ENCODE measurements at places on chromosomes 5 and 9. TPM values are rescaled to one million over a fixed set of nuclear protein-coding genes. Genes with fewer than 3 reads are reported as not detected.

Gene PTGER4
- total RNA-seq: 83.8 TPM

Gene MOB3B
- total RNA-seq: 3.2 TPM

Gene FGF18
- total RNA-seq: not detected

Gene EGFLAM
- total RNA-seq: not detected

Gene EGFL7
- total RNA-seq: 0.25 TPM

Gene RALGPS1
- 2.4 TPM for total RNA-seq

Gene CYLC2
- total RNA-seq: not detected

- peaks cover 2% of the 10 kb centered on the region for H3K27me3 ChIP-seq
- H3K4me1 ChIP-seq: no peaks in the 10 kb centered on the region
- no peak overlapping the region for H3K27ac ChIP-seq
- H3K4me3 ChIP-seq: no peak overlapping the region
Observed at GRCh38 chr5:39441838-39442237, 17.1 kb upstream of the DAB2 start.

- DNase-seq: no peak
- H3K27me3 ChIP-seq: no peaks in the 10 kb centered on the region
- H3K36me3 ChIP-seq: peaks cover 34% of the 10 kb centered on the region
Observed at GRCh38 chr9:131185924-131186323, 60.5 kb downstream of the NUP214 start.

GRCh38 chr5:158559643-158560042 is 540.1 kb downstream of the EBF1 start:
- H3K4me3 ChIP-seq: no peak overlapping the region
- no peak overlapping the region for H3K27ac ChIP-seq
- no peaks in the 10 kb centered on the region for H3K27me3 ChIP-seq
- DNase-seq: no peak
- no peaks in the 10 kb centered on the region for H3K36me3 ChIP-seq

DNA sequence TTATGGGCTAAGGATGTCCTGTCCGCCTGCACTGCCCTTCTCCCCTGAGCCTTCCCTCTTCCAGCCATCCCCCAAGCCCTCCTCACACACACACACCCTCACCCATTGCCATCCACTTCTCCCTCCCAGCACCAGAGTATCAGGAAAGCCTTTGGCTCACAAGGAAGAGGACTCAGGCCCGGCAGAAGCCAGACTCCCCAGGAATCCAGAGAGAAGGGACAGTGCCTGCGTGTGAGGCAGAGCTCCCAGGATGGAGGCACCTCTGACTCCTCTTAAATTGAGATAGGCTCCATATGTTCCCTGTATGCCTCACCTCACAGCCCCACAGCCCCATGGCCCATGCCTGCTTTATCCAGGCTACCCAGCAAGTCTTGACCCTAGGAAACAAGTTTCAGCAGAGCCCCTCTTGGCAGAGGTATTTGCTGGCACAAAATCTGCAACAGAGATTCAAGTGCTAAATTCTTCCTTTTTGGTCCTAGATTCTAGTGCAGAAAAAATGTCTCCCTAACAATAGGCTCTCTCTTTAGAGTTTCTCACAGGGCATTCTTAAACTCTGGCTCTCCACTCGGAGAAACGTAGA is 761 bp downstream of the IL17B start:
- no peaks in the 10 kb centered on the region for H3K4me1 ChIP-seq
- H3K4me3 ChIP-seq: no peak overlapping the region
- no peak for DNase-seq
- H3K36me3 ChIP-seq: no peaks in the 10 kb centered on the region
- no peak overlapping the region for H3K27ac ChIP-seq

DNA sequence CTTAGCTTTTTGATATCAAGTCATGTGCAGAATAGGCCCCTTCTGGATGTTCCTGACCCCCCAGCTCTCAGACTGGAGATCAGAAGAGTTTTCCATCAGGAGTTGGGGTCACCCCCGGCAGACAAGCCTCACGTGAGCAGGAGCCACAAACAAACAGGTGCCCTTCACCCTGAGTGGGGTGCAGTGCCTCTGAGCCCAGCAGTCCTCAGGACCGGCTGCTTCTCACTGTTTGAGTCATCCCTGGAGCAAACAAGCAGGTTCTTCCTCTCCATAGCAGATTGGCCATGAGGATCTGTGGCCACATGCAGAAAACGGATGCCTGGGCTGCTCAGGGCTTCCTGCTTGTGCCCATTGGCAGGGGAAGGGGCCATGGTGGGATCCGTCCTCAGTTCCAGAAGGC is 47.0 kb downstream of the LRSAM1 start:
- no peaks in the 10 kb centered on the region for H3K4me1 ChIP-seq
- DNase-seq: no peak
- H3K4me3 ChIP-seq: no peak overlapping the region
- H3K27ac ChIP-seq: no peak overlapping the region
- no peaks in the 10 kb centered on the region for H3K36me3 ChIP-seq
- H3K27me3 ChIP-seq: no peaks in the 10 kb centered on the region

- H3K36me3 ChIP-seq: no peaks in the 10 kb centered on the region
- H3K27me3 ChIP-seq: no peaks in the 10 kb centered on the region
- DNase-seq: no peak
Observed at GRCh38 chr5:63916786-63917185, 45.5 kb downstream of the HTR1A start.

GRCh38 chr9:5480919-5481318 is 29.4 kb upstream of the PDCD1LG2 start:
- H3K27me3 ChIP-seq: no peaks in the 10 kb centered on the region
- peaks cover 3% of the 10 kb centered on the region for H3K36me3 ChIP-seq
- H3K4me1 ChIP-seq: peaks cover 10% of the 10 kb centered on the region
- no peak overlapping the region for H3K27ac ChIP-seq

DNA sequence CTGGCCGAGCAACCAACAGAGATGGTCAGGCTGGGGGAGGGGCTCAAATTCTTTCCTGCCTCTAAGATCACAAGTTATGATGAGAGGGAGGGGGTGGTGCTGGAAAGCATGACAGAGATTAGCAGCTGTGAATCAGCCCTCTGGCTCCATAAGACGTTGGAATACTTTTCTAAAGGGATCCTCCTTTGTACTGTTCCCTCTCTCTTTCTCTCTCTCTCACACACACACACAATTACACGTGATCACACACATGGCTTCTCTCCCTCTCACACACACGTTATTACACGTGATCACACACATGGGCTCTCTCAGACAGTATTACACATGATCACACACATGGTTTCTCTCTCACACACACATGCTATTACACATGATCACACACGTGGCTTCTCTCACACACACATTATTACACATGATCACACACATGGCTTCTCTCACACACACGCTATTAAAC is at the start of gene SLC45A2:
Gene SLC45A2, minus strand, starts transcription at position 23 of the 454 bp plus-strand sequence. CDS start 110 bp downstream, outside the sequence.
- H3K27ac ChIP-seq: no peak within 1 kb of the TSS
- H3K4me1 ChIP-seq: no peaks in the 10 kb centered on the region
- no peaks in the 10 kb centered on the region for H3K27me3 ChIP-seq
- no peak within 1 kb of the TSS for H3K4me3 ChIP-seq
- DNase-seq: no peak

GRCh38 chr5:53008751-53009150 is 19.6 kb downstream of the ITGA2 start:
- H3K4me3 ChIP-seq: no peak overlapping the region
- peak; percentile 79 for DNase-seq
- H3K27me3 ChIP-seq: peaks cover 5% of the 10 kb centered on the region
- peaks cover 62% of the 10 kb centered on the region for H3K4me1 ChIP-seq

DNA sequence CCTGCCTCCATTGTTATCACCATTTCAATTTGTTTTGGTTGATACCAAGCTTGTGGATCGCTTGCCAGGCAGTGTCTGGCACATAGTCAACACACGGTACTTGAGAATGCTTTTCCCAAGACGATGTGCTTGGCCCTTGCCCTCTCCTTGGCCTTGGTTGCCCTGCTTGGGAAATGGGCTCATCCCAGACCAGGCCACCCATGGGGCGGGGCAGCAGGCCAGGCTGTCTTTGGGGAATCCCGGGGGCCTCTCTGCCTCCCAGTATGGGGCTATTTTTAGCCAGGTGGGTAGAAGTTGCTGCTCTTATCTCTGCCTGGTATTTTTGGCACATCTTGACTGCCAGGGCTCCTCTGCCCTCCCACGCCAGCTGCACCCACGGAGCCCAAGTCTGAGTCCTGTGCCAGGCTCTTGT is 49.9 kb downstream of the LMX1B start:
- no peak overlapping the region for H3K27ac ChIP-seq
- H3K4me3 ChIP-seq: no peak overlapping the region
- H3K4me1 ChIP-seq: no peaks in the 10 kb centered on the region
- peaks cover 24% of the 10 kb centered on the region for H3K27me3 ChIP-seq
- H3K36me3 ChIP-seq: no peaks in the 10 kb centered on the region
- no peak for DNase-seq

GRCh38 chr9:132319421-132320110 is 35.2 kb downstream of the SETX start:
- H3K27ac ChIP-seq: no peak overlapping the region
- peaks cover 28% of the 10 kb centered on the region for H3K4me1 ChIP-seq
- H3K4me3 ChIP-seq: no peak overlapping the region
- peaks cover 23% of the 10 kb centered on the region for H3K36me3 ChIP-seq

DNA sequence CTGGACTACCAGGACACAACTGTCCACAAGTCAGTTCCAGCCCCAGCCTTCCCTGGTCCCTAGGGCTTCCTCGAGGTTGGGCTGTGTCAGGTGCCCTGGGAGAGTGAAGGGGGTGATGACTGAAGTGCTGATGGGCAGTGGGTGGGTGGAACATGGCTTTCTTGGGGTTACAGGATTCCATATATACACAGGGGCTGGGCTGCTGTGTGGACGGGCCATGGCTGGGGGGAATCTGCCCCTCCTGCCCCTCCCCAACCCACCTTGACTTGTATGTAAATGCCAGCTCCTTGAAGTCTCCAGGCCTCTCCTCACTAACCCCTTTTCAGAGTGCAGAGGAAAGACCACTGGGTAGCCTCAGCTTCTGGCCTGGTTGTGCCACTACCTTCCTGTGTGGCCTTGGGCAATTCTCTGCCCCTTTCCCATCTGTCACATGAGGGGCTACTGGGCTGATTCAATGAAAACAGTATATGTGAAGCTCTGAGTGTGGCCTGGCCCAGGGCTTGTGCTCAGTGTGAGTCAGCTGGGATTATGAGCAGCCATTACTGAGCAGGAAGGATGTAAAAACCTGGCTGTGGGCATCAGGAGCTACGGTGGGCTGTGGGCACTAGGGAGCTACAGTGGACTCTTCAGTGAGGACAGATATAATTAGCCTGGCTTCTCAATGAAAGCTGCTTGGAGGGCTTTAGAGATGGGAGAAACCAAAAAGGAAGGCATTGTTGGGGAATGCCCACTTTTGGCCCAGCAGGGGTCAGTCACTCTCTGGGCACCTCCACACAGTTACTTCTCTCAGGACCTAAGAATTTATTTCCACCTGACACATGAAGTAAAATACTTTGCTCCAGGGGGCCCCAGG is 23.3 kb downstream of the PITX1 start:
- H3K36me3 ChIP-seq: no peaks in the 10 kb centered on the region
- no peaks in the 10 kb centered on the region for H3K27me3 ChIP-seq
- no peak overlapping the region for H3K27ac ChIP-seq
- DNase-seq: no peak

- no peaks in the 10 kb centered on the region for H3K4me1 ChIP-seq
- no peaks in the 10 kb centered on the region for H3K36me3 ChIP-seq
- no peak overlapping the region for H3K4me3 ChIP-seq
- no peak overlapping the region for H3K27ac ChIP-seq
- H3K27me3 ChIP-seq: no peaks in the 10 kb centered on the region
Observed at GRCh38 chr9:34716711-34717110, 6.8 kb upstream of the CCL21 start.

DNA sequence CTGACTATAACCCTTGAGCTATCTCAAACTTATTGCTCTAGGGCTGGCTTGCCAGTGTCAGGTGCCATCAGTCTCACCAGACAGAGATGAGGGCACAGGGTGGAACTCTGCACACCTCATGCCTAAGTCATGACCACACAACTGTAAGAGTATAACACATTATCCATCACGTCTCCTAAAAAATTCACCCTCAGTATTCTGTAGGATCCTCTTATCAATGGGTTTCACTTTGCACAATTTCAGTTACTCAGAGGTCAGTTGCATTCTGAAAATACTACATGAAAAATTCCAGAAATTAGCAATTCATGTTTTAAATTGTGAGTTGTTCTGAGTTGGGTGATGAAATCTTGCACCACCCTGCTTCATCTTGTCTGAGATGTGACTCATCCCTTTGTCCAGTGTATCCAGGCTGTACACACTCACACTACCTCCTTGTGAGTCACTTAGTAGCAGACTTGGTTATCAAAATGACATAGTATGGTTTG is 690.9 kb upstream of the CDH18 start:
- peaks cover 1% of the 10 kb centered on the region for H3K36me3 ChIP-seq
- H3K27me3 ChIP-seq: no peaks in the 10 kb centered on the region
- no peak overlapping the region for H3K27ac ChIP-seq
- H3K4me1 ChIP-seq: no peaks in the 10 kb centered on the region

Measured in activated naive CD4-positive, alpha-beta T cell treated with anti-CD3 and anti-CD28 coated beads for 36 hours (primary cell).